ENCODE measurements at places on chromosomes 4 and X.

DNA sequence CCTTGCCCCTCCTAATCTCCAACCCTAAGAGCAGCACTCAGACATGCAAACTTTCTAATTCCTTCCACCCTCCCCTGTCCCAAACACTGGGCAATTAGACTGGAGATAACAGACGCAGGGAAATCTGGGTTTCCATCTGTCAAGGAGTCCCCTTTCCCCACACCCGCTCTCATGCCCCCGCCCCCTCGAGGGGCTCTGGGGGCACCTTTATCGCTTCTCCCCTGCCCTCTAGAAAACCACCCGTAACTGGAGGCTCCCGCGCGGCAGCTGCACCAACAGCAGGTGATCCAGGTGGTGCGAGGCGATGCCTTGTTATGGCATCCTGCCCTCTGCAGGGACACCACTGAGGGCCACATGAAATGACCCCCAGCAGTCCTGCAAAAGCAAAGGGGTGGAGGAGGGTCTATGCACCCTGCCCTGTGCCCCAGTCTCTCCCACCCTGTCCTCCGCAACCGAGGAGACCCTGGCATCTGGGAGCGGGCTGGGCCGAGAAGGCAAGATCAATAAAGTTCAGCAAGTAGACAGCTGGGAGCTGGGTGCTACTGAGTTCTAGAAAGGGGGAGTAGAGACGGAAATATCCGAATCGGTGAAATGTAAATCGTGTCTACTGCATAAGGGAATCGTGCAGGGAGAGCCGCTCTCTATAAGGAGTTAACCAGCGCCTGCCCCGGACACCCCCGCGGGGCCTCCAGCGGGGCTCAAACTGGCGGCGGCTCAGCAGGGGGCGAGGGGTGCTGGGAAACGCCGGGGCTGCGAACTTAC lies 1.6 kb downstream of the KCTD8 start:
- no peak for DNase-seq

GRCh38 chr4:153259661-153260060 lies 55.4 kb downstream of the TRIM2 start:
- DNase-seq: no peak

DNA sequence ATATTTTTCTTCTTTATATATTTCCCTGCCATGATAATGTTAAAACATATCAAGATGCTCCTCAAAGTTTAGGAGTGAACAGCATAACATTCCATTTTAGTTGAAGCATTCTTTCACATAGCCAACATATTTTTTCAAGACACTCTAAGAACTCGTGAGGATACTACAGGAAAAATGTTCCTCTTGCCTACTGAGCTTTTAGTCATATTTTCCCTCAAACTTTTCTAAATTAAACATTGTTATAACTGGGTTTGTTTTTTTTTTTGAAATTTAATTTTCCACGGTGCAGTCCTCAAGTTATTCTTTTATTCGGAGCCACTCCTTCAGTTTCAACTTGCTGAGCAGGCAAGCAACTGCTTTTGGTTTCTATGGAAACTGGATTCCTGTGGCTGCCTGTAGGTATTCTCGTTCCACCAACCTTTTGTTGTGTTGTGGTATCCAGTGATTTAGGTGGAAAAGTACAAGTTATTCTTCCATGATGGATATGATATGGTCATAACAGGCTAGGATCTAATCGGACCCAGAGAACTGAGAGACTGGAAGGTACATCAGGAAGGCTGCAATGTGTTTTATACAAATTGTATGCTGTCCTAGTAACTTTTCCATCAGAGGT lies 248.0 kb downstream of the TRIML1 start:
- DNase-seq: no peak

- no peak for DNase-seq
Measured at GRCh38 chr4:118987959-118988634, 99.4 kb downstream of the SYNPO2 start.

GRCh38 chrX:23369027-23369426 lies 34.4 kb downstream of the PTCHD1 start:
- no peak for DNase-seq

DNA sequence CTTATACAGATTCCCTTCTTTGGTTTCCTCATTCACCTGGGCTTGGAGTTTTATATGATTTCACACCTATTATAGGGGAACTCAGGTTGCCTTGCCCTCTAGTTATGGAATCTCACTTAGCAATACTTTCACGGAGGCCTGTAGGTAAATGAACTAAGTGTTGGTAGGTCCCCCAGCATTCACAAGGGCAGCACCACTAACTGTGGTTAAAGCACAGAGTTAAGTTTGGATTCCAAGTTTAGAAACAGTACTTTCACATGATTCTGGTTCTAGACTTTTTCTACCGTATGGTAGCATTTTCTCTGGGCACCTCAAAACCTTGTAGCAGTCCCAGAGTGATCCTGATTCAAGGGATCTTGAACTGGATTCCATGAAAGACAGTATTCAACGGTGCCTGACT lies 46.4 kb downstream of the SH2D1A start:
- no peak for DNase-seq

DNA sequence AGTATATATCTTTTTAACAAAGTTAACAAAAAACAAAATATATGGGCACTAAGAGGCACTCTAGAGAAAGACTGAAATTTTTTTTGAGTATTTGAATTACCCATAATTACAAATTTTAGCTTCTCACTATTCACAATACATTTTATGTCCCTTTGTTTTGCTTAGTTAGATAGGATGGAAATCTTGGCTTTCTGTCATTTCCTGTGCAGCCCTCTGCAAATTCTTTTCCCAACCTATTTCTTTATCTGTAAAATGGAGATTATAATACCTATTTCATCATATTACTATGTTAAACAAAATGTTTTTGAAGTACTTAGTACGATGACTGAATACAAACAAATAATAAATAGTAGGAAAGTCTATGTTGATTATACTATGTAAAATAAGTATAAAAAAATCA lies 710.0 kb downstream of the CCSER1 start:
- DNase-seq: no peak

- DNase-seq: no peak
Measured at GRCh38 chr4:185965426-185966384, 103.3 kb upstream of the TLR3 start.

DNA sequence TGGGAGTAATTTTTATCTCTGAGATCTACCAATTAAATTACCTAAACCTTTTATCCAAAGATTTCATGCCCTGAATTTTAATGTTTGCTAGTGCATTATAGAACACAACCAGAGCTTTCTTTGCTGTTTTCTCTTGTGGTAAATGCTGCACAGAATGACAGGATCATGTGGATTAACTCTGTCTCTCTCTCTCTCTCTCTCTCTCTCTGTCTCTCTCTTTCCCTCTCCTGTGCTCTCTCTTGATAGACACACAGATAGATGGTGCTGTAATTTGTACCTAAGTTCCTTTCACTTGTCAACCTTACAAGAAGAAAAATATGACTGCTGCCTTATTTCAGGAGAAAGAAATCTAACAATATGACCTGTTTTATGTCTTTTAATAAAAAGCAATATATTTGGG lies 211.2 kb upstream of the WDFY3 start:
- no peak for DNase-seq

GRCh38 chrX:47202316-47202715 lies 8.7 kb downstream of the UBA1 start:
- DNase-seq: no peak

- no peak for DNase-seq
Measured at GRCh38 chr4:38195911-38196310, 235.7 kb downstream of the PTTG2 start.

DNA sequence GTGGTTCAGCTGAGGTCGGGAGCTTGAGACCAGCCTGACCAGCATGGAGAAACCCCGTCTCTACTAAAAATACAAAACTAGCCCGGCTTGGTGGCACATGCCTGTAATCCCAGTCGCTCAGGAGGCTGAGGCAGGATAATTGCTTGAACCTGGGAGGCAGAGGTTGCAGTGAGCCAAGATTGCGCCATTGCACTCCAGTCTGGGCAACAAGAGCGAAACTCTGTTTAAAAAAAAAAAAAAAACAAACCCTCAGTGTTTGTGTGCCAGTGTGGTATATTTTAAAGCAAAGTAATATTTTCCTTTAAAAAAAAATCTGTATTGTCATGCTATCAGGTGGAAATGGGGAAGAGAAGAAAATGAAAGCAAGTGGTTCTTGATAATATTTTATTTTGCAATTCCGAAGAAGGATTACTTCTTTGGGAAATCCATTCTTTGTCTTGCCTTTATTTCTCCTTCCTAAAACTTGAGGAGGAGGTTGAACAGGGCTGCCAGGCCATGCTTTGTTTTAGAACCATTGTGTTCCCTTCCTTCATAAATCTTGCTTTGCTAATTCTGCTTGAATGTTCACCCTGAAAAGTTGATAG lies 14.4 kb downstream of the ALG13 start:
- DNase-seq: no peak

DNA sequence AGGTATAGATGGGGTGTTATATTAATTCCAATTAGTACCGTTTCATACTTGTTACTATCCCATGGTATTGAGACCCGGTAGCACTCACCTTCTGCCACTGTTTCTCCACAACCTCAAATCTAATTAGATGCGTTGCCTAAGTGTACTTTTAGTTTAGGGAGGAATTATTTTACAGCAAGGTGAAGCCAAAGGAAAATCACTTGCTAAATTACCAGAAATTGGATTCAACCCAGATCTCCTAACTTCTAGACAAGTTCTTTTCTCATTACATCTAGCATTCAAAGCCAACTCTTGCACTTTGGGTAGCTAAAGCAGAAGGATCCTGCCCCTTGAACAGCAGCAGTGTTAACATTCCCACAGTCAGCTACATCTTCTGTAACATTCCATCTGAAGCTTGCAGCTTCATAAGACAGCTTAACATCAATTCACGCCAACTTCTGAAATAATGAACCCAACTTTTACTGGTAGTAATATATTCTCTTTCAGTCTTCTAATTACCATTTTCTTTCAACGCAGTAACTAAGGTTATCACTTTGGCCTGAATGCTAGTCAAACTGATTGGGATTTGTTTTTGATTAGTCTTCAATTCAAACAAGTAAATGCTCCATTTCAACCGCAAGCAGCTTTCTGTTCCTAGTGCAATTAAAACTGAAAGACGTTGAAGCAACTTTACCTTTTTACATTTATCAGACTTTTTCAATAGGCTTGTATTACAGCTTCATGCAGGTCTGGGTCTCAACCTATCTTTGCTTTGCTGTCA lies 934 bp upstream of the SEC31A start:
- no peak for DNase-seq

GRCh38 chr4:8403173-8403753 lies 37.3 kb downstream of the ACOX3 start:
- peak; percentile 16 for DNase-seq

- DNase-seq: no peak
Measured at GRCh38 chr4:4507923-4508322, 33.9 kb downstream of the STX18 start.

DNA sequence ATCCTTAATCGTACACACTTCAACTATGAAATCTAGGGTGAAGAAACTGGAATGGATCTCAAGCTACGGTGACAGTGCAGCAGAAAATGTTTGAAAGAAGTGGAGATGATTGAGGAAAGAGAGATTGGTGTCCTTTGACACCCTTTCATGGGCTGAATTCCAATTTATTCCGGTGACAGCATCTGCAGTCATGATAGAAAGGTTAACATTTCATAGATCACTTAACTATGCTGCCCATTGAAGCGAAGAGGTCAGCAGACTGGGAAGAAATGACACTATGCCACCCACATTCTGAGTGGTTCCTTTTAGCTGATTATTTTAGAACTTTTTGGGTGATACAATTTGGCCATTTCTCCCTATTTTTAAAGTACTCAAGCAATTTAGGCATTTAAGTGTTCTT lies 82.3 kb downstream of the DNAAF6 start:
- DNase-seq: no peak

GRCh38 chrX:129193357-129193756 lies 329.9 kb downstream of the SMARCA1 start:
- DNase-seq: no peak

- no peak for DNase-seq
Measured at GRCh38 chrX:130552444-130553073, 150.8 kb downstream of the RBMX2 start.

- no peak for DNase-seq
Measured at GRCh38 chr4:165184220-165184619, 23.1 kb upstream of the KLHL2 start.

- DNase-seq: no peak
Measured at GRCh38 chr4:113503691-113504090, 257.8 kb downstream of the CAMK2D start.

GRCh38 chrX:95058815-95059214 lies 1384.8 kb downstream of the FAM133A start:
- DNase-seq: no peak

GRCh38 chr4:151267822-151268535 lies 9.0 kb upstream of the PRSS48 start:
- no peak for DNase-seq

- no peak for DNase-seq
Measured at GRCh38 chrX:37409278-37409677, 60.1 kb downstream of the PRRG1 start.

- no peak for DNase-seq
Measured at GRCh38 chr4:183264614-183265013, 55.5 kb downstream of the CLDN22 start.

DNA sequence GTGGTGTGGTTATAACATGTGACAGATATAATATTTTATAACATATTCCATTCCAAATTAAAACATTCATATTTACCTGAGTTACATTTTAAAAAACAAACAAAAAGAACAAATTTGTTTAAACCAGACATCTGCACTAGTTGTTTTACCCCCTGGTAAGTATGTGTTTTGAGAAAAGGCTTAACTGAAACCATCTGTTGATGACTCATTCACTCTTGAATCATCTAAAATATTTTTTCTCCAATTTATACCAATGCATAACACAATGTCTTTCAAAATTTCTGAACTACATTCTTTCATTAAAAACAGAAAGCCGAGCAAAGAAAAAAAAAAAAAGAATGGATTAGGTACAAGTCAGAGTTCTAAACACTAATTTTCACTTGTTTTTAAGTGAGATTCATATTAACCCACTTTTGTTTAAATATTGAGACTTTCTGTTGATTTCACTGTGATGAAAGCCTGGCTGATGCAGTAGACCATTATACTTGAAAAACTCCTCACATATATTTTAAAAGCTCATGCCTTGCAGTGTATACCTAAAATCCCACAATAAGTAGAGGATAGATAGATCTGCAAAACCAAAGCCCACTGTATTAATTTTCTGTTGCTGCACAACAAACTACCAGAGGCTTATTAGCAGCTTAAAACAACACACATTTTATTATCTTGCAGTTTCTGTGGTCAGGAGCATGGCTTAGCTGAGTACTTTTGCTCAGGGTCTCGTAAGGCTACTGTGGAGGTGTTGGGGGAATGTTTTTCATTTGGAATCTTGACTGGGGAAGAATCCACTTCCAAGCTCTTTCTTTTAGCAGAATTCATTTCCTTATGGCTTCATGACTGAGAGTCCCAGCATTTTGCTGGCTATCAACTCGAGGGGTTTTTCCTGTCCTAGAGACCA lies 221.5 kb downstream of the PCDH18 start:
- DNase-seq: no peak

DNA sequence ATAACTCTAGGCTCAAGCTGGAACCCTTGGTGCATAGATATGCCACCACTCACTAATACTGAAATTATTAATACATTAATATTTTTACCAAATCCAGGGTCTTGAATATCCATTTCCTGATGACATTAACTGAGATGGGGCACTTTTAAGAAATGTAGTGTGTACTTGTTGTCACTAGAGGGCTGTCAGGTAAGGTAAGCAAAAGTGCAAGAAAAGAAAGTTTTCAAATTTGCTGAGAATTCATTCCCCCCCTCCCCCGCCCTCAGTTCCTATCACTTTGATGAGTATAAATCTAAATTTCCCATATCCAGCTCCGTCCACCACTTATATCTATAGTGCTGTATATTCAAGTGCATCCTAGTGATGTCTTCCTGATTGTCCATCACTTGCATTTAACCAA lies 20.5 kb upstream of the WDR44 start:
- no peak for DNase-seq
